ENCODE measurements at places on chromosomes 6 and 20. TPM values are rescaled to one million over a fixed set of nuclear protein-coding genes. Genes with fewer than 3 reads are reported as not detected.

GRCh38 chr6:126880964-126881363 is 237.5 kb upstream of the RSPO3 start:
- no peak for DNase-seq

Gene C6orf163
- total RNA-seq = 4.2 TPM

DNA sequence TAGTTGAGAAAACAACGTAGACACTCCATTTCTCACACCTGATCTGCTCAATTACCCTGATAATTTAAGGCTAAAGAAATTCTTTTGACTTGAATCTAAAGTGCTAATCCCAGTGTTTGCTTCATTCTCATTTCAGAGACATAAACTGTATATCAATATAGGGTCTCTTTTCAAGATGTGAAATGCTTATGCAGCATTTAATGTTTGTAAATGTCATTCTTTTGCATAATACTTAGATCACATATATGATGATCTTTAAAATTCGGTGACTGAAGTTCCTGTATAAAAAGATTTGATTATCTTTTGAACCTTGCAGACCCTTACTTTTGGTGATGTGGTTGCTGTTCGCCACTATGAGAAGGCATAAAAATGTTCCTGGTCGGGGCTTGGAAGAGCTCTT is 3.9 kb downstream of the FABP7 start:
- DNase-seq = no peak

Gene CD24
- total RNA-seq = 2,350 TPM

Gene KHDC1
- 1.0 TPM for total RNA-seq

DNA sequence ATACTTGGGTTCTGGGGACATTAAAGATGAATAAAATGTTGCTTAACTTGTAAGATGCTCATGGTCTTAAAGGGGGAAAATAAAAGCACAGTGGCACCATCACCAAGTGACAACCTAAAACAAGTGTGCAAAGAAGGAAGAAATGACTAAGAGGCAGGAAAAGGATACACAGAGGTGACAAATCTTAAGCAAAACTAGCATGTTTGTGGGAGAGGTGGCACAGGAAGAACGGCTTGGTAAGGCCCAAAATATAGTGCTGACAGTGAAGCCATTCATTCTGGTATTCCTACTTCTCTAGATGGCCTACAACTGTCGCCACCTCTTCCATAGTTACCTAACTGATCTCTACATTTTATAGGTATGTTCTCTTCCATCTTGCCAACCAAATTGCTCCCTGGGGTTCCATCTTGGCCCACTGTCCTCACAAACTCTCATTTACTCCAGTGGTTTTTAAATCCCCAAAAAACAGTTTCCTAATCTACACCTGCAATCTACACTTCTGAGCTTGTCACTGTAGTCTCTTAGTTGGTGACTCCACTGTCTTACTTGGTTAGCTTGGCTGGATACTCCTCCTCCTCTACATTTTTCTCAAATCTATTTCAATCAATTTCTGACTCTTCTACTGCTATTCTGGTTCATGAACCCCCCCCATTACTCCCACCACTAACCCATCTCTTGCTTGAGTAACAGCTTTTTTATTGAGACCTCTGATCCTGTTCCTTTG is 33.5 kb downstream of the FAM8A1 start:
- DNase-seq = no peak

Gene MAS1
- total RNA-seq = not detected

- peak; percentile 70 for DNase-seq
Observed at GRCh38 chr20:63150391-63150898, 65.5 kb downstream of the YTHDF1 start.

DNA sequence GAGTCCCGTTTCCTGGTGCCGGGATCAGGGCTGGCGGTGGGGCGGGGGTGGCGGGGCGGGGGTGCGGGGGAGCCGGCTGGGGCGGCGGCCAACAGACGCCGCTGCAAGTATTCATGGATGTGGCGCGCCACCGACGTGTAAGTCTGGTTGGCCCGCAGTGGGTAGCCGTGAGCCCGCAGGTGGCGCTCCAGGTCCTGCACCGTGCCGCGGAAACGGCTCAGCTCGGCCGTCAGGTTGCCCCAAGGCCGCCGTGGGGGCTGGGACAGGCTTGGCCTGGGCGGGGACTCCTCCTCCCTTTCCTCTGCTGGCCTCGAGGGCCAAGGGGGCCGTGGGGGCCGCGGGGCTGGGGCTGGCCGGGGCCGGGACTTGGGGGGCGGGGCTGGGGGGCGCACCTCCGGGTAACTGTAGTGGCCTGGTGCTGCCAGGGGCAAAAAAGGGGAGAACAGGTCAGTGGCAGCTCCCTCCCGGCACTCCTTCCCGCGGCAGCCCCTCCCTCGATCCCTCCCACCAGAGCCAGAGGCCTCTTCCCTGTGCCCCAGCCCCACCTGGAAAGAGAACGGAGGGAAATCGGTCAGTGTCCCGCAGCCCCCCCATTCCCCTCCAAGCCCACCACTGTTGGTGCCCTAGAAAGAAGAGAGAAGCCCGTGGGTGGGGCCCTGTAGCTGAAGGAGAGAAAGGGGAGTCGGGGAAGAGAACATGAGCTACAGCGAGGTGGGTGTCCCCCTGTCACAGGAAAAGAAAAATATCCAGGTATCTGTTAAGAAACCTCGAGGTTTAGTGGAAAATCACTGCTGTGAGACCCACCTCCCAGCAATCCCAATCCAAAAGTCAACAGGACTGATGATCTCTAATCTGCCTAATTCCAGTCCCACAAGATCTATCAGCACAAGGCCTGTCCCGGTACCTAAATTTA is 21.3 kb downstream of the TNXB start:
- peak; percentile 84 for DNase-seq

Measured in kidney (tissue), 22 donors.